Central memory CD8-positive, alpha-beta T cell (primary cell): ENCODE measurements at places on chromosomes 7 and 10.

GRCh38 chr10:72086466-72087391 is 1.6 kb downstream of the SPOCK2 start:
- peak; percentile 64 for DNase-seq

- DNase-seq: peak; percentile 24
Measured at GRCh38 chr7:149624006-149624405, 126.4 kb upstream of the ZNF746 start.

- DNase-seq: no peak
Measured at GRCh38 chr7:80583901-80584300, 54.5 kb upstream of the CD36 start.

GRCh38 chr7:106139265-106140251 is 27.4 kb upstream of the SYPL1 start:
- no peak for DNase-seq

GRCh38 chr7:127632276-127632910 is 14.5 kb upstream of the PAX4 start:
- DNase-seq: no peak

- DNase-seq: no peak
Measured at GRCh38 chr10:374354-374753, 239.1 kb downstream of the ZMYND11 start.
